SW480 (cell line): ENCODE measurements at places on chromosomes 3 and 15.

- DNase-seq, result peak; percentile 80
Observed at GRCh38 chr3:136250903-136251460, 842 bp downstream of the PCCB start.

DNA sequence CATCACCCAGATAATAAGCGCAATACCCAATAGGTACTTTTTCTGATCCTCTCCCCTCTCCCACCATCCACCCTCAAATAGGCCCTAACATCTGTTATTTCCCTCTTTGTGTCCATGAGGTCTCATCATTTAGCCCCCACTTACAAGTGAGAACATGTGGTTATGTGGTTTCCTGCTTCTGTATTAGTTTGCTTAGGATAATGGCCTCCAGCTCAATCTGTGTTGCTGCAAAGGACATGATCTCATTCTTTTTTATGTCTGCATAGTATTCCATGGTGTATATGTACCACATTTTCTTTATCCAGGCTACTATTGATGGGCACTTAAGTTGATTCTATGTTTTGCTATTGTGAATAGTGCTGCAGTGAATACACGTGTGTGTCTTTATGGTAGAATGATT is 165.4 kb downstream of the MBNL1 start:
- no peak for DNase-seq

- DNase-seq, result no peak
Observed at GRCh38 chr3:98763076-98763475, at the start of gene ST3GAL6. ST3GAL6 (plus strand) TSS chr3:98763340; CDS start chr3:98768441, 5,101 bp downstream.

GRCh38 chr3:53489787-53490458 is 4.5 kb upstream of the CACNA1D start:
- no peak for DNase-seq

- no peak for DNase-seq
Observed at GRCh38 chr3:176577447-176577846, 619.8 kb downstream of the TBL1XR1 start.

DNA sequence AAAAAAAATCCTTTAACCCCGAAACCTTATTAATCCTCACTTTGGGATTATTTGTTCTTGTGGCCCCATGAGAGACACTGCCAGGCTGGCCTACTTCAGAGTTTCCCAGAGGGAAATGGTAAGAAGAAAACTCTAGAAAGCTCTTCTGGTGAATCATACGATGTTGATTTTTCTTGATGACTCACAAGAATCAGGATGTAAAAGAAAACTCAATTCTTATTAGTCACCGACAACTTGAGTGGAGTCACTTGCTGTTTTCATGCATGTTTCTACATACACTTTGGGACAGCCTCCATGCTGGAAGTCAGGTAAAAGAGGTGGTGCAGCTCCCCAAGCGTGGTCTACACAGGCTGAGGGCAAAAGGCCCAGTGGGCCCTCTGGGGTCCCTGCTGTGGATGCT is 42.8 kb downstream of the MYO5C start:
- DNase-seq, result peak; percentile 28

DNA sequence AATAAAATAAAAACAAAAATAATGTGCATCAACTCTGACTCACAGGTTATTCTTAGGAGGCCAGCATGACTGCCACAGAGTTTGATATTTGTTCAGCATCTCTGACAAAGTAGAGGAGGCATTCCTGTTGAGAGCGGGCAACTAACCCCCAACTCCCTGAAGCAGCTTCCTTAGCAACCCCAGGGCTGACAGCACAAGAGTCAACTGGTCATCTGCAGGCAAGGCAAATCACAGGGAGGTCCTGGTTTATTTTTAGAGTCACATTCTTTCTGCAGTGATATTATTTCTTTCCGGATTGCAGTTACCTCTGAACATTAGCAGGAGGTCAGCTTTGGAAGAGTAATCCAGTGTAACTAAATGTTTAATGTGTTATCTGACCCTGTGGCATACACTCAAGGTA is 273.0 kb downstream of the PLCL2 start:
- no peak for DNase-seq

- DNase-seq, result no peak
Observed at GRCh38 chr3:188855675-188856074, 316.1 kb upstream of the TPRG1 start.

DNA sequence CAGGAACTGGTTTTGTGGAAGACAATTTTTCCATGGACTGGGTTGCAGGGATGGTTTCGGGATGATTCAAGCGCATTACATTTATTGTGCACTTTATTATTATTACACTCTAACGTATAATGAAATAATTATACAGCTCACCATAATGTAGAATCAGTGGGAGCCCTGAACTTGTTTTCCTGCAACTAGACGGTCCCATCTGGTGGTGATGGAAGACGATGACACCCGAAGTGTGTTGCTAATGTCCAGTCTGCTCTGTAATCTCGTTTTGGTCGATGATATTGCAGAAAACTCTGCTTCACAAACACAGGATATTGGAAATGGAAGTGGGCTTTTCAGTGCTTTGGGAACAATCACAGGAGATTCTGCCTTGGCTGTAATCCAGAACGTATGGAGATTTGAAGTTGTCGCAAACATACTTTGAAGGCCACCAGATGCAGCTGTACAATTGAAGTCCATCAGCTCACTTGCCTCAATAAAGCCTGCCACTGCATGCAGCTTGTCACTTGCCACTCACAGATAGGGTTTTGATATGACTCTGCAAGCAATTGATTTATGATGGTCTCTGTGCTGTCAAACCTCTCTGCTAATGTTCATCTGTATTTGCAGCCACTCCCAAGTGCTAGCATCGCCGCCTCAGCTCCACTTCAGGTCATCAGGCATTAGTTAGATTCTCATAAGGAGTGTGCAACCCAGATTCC is 141.7 kb downstream of the TJP1 start:
- no peak for DNase-seq

- no peak for DNase-seq
Observed at GRCh38 chr3:191869738-191870415, 408.9 kb downstream of the PYDC2 start.

- DNase-seq, result no peak
Observed at GRCh38 chr15:92519709-92520108, 126.0 kb downstream of the ST8SIA2 start.

GRCh38 chr3:118802325-118803095 is 232.1 kb downstream of the IGSF11 start:
- no peak for DNase-seq

DNA sequence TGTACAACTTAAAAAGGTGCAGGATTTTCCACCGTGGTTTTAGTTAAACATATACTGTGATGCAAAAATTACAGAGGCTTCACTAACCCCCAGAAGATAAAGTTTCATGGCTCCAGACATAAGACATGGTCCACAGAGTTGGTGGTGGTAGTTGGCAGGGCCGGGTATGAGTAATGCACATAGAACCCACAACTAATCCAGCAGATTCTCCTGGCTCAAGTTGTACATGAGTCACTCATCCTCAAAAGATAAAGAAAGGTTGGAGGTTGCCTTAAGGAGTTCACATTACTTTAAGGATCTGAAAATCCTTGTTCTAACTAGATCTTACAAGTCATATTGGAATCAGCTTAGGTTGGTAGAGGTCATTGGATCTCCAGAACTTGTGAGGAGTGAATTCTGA is 98.3 kb upstream of the ZBTB20 start:
- no peak for DNase-seq

GRCh38 chr15:74902295-74903075 is 4.2 kb downstream of the FAM219B start:
- DNase-seq, result no peak

GRCh38 chr3:46716461-46717441 is 918 bp downstream of the PRSS50 start:
- no peak for DNase-seq

GRCh38 chr15:75597667-75598341 is 18.7 kb upstream of the PTPN9 start:
- DNase-seq, result no peak

DNA sequence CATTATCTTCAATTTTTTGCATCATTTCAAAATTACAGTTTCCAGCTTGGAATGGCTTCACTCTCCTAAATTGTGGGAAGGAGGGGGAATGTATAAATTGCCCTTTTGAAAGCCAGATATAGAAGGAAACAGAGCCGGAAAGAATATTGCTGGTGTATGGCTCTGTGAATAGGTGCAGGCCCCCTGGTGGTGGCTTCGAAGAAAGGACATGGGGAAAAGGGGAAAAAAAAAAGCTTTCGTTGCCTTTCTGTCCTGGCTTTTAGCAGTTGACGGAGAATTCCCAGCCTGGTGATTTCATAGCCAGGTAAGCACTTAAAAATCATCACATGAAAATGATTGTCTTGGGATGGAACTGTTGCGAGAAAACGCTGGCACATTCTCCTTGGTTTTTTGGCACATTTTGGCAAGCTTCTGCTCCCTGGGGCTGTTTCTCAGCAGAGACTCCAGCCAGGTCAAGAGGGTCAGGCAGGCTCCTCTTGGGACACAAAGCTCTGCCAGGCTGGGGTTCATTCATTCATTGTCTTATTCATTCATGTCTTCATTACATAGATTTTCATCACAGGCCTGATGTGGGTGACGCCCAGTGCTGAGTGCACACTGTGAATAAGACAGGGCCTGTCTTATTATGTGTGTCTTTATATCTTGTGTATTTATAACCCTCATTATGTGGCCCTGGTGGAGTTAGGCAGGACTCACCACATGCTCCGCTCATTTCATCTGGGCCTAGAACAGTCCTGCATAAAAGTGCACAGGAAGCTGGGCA is 300.0 kb upstream of the TPM1 start:
- DNase-seq, result peak; percentile 61

GRCh38 chr3:5739299-5739935 is 551.9 kb downstream of the EDEM1 start:
- no peak for DNase-seq

GRCh38 chr3:18900994-18901393 is 247.3 kb upstream of the KCNH8 start:
- DNase-seq, result no peak

- DNase-seq, result no peak
Observed at GRCh38 chr3:151992326-151993041, 119.0 kb downstream of the SUCNR1 start.

GRCh38 chr3:36447061-36447460 is 66.8 kb downstream of the STAC start:
- DNase-seq, result no peak

GRCh38 chr3:194584866-194585265 is 48.4 kb downstream of the TMEM44 start:
- no peak for DNase-seq

DNA sequence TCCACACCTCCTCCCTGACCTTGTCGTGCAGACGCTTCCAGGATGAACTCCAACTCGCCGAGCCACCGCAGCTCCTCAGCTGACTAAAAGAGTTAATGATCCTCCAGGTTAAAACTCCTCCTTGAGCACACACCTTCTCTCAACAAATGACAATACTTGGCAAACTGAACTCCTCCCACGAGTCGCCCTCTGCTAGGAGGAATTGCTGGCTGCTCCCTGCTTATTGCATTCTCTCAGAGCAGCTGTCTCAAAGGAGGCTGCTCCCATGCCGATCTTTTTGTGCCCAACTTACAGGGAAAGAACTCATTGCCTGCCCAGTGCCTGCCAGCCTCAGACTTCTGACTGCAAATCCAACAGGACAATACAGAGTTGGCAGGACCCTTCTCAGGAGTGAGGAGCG is at the start of gene ATP13A4:
TSS of gene ATP13A4 (minus strand) at position 85 of the 400 bp plus-strand sequence. CDS start 96 bp downstream, outside the sequence.
- no peak for DNase-seq

DNA sequence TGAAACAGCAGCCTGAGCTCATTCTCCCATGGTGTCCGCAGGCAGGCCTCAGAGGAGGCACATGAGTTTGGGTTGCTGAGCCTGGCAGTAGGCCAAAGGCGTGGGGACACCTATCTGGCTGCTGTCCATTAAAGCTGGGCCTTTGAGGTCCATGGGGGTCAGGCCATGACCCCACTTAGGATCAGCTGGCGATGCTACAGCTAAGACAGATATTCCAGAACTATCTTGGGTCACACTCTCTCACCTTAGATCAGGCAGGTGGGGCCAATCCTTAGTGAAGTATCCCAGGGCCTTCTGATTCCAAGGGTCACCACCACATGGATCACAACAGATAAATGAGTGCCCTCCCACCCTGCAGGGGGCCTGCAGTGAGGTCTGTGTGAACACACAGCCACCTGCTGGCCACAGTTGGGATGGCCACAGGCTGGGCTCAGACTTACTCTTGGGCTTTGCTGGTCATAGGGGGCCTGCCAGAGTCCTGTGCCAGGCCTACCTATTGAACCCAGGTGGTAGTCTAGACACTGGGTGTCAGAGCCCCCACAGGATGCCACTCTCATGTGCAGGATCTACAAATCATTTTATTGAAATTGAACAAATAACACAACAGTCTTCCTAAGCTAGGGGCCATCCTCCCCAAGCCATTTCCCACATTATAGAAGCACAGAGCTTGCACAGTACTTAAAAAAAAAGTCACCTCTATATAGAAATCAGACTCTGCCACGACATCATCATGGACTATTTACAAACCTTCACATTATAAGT is 2.0 kb upstream of the HYAL2 start:
- DNase-seq, result peak; percentile 63

- no peak for DNase-seq
Observed at GRCh38 chr3:14663396-14664135, 11.4 kb upstream of the C3orf20 start.

- DNase-seq, result no peak
Observed at GRCh38 chr3:171965067-171965712, 74.2 kb upstream of the FNDC3B start.

GRCh38 chr15:69659454-69660050 is 206.9 kb downstream of the RPLP1 start:
- no peak for DNase-seq

- DNase-seq, result peak; percentile 88
Observed at GRCh38 chr3:40504636-40505430, 1.0 kb upstream of the ZNF620 start.

GRCh38 chr15:69444686-69445085 is 7.9 kb upstream of the RPLP1 start:
- no peak for DNase-seq

GRCh38 chr3:185549122-185549521 is 3.3 kb downstream of the LIPH start:
- DNase-seq, result peak; percentile 69

GRCh38 chr3:194971009-194971408 is 285.3 kb downstream of the FAM43A start:
- no peak for DNase-seq
